ENCODE measurements at places on chromosomes 12 and 14.

GRCh38 chr12:122137229-122137628 is 36.8 kb downstream of the IL31 start:
- peak overlapping the region; percentile 61 for H3K27ac ChIP-seq
- no peaks in the 10 kb centered on the region for H3K27me3 ChIP-seq
- no peaks in the 10 kb centered on the region for H3K4me1 ChIP-seq
- no peak overlapping the region for H3K4me3 ChIP-seq
- H3K36me3 ChIP-seq, result peaks cover 4% of the 10 kb centered on the region
- no peak for DNase-seq

GRCh38 chr12:116959845-116960514 is 49.2 kb downstream of the FBXW8 start:
- H3K4me1 ChIP-seq, result peaks cover 18% of the 10 kb centered on the region
- H3K36me3 ChIP-seq, result no peaks in the 10 kb centered on the region
- DNase-seq, result no peak
- no peaks in the 10 kb centered on the region for H3K27me3 ChIP-seq
- no peak overlapping the region for H3K4me3 ChIP-seq
- peak overlapping the region; percentile 37 for H3K27ac ChIP-seq

GRCh38 chr14:25389948-25390347 is 340.0 kb upstream of the STXBP6 start:
- H3K27me3 ChIP-seq, result no peaks in the 10 kb centered on the region
- DNase-seq, result no peak
- no peaks in the 10 kb centered on the region for H3K36me3 ChIP-seq
- H3K4me3 ChIP-seq, result no peak overlapping the region

GRCh38 chr14:87813686-87814085 is 179.3 kb downstream of the GALC start:
- no peak overlapping the region for H3K27ac ChIP-seq
- H3K36me3 ChIP-seq, result peaks cover 3% of the 10 kb centered on the region
- H3K4me3 ChIP-seq, result no peak overlapping the region
- no peaks in the 10 kb centered on the region for H3K4me1 ChIP-seq
- H3K27me3 ChIP-seq, result peaks cover 18% of the 10 kb centered on the region

GRCh38 chr12:40635141-40635731 is 57.0 kb upstream of the CNTN1 start:
- no peak overlapping the region for H3K4me3 ChIP-seq
- H3K36me3 ChIP-seq, result no peaks in the 10 kb centered on the region
- H3K4me1 ChIP-seq, result no peaks in the 10 kb centered on the region
- no peaks in the 10 kb centered on the region for H3K27me3 ChIP-seq

DNA sequence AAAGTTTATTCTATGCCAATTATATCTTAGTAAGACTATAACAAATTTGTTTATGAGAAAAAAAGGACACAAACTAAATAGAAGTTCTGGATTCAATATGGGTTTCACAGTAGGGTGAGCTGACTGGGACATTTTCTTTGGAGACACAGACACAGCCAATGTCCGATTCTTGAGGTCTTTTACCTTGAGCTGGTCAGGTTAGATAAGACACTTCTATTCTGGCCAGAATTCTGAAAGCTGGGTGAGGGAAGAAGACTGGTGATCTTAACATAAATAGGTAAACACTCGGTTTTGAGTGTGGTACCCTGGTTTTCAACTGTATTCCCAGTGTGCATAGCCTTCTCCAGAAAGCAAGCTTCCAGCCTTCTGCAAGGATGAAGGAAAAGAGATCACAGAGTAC is 10.0 kb downstream of the ATP2B1 start:
- no peak for DNase-seq
- no peaks in the 10 kb centered on the region for H3K27me3 ChIP-seq
- peak overlapping the region; percentile 65 for H3K4me3 ChIP-seq

DNA sequence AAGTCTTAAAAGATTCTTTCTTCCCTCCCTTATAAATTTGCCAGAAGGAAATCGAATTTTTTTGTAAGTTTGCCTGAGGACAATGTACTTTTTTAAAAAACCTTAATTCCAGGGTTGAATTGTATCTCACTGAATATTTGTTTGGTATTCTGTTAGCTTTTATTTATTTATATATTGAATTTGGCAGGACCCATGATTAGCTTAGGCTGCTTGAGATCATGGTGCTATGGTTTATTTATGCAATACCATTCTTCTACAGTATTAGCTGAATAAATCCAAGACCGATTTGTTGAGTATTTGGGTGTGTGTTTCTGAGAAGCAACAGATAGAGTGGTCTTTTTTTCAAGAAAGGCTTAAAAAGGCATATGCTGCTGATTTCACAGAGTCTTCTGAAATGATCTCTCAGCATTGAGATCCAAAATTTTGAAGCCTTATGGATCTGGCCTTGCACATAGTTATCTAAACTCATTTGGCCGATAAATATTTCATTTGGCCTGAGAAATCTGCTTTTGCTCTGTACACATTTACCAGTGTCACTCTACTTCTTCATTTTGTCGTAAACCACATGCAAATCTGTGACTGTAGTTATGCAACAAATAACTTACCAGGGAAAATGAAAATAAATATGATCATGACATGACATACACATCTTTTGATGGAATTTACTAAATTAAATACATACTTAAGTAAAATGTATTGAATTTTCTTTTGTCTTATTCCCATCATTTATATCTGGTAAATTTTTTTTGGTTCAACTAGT is 265.8 kb upstream of the FLRT2 start:
- H3K27ac ChIP-seq, result no peak overlapping the region
- no peaks in the 10 kb centered on the region for H3K27me3 ChIP-seq
- H3K4me3 ChIP-seq, result no peak overlapping the region
- no peaks in the 10 kb centered on the region for H3K36me3 ChIP-seq
- no peak for DNase-seq
- H3K4me1 ChIP-seq, result no peaks in the 10 kb centered on the region

DNA sequence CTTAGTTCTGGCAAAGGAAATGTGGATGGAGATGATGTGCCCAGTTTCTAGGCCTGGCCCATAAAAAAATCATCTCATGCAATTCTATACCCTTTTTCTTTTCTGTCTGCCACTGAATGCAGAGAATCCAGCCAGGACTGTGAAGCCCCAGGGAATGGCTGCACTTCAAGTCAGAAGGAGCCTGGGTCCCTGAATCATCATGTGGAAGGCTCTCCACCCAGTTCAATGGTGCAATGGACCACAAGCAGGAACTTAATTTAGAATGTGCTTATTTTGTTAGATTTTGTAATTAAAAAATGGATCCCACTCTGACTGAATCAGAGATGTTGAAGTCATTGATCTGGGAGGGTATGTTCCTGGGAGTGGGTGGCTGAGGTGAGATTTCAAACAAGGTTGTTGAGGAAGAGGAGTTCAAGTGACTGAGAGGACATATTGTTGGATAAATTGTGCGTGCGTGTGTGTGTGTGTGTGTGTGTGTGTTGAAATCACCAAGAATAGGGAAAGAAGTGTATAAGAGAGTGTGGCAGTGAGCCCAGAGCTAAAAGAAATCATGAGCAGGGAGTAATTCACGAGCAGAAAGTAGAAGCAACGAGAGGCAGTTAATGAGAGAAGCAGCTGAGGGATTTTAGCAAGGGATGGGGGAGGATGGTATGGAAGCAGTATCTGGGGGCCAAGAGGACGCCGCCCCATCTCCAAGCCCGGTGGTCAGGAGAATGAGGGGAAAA is 125.4 kb downstream of the TMX1 start:
- no peak for DNase-seq
- H3K27me3 ChIP-seq, result peaks cover 32% of the 10 kb centered on the region
- peaks cover 3% of the 10 kb centered on the region for H3K4me1 ChIP-seq
- H3K4me3 ChIP-seq, result no peak overlapping the region

DNA sequence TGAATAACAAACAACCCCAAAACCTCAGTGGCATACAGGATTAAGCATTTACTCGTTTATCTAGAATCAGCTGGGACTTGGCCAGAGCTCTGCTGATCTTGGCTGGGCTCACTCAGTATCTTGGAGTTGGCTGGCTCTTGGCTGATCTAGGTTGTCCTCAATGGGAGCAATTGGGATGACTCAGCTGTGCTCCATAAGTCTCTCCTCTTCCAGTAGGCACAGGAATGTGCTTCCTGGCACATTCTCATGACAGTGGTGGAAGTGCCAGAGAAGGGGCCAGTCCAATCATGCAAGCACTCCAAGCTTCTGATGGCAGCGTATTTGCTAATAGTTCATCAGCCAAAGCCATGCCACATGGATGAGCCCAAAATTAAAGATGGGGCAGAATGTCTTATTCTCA is 41.7 kb upstream of the ANO4 start:
- H3K4me1 ChIP-seq, result no peaks in the 10 kb centered on the region
- no peak for DNase-seq
- H3K4me3 ChIP-seq, result no peak overlapping the region
- H3K27ac ChIP-seq, result no peak overlapping the region
- H3K27me3 ChIP-seq, result no peaks in the 10 kb centered on the region

DNA sequence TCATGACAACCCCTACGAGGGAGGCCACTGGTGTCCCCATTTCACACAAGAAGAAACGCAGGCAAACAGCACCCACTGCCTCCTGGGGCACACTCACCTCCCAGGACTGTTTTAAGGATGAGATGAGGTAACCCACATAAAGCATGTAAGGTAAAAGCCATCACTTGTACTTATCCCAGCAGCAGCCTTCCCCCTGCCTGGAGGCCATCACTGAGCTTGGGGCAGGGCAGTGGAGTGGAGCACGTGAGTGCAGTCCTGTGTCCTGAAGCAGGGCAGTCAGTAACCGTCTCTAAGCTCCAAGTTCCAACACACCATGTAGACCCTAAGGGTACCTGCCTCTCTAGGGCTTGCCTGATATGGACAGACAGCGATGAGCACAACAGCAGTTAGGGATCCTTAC is 1.7 kb downstream of the POLE start:
- peaks cover 15% of the 10 kb centered on the region for H3K4me1 ChIP-seq
- H3K36me3 ChIP-seq, result no peaks in the 10 kb centered on the region
- DNase-seq, result no peak
- H3K4me3 ChIP-seq, result peak overlapping the region; percentile 53
- no peaks in the 10 kb centered on the region for H3K27me3 ChIP-seq

DNA sequence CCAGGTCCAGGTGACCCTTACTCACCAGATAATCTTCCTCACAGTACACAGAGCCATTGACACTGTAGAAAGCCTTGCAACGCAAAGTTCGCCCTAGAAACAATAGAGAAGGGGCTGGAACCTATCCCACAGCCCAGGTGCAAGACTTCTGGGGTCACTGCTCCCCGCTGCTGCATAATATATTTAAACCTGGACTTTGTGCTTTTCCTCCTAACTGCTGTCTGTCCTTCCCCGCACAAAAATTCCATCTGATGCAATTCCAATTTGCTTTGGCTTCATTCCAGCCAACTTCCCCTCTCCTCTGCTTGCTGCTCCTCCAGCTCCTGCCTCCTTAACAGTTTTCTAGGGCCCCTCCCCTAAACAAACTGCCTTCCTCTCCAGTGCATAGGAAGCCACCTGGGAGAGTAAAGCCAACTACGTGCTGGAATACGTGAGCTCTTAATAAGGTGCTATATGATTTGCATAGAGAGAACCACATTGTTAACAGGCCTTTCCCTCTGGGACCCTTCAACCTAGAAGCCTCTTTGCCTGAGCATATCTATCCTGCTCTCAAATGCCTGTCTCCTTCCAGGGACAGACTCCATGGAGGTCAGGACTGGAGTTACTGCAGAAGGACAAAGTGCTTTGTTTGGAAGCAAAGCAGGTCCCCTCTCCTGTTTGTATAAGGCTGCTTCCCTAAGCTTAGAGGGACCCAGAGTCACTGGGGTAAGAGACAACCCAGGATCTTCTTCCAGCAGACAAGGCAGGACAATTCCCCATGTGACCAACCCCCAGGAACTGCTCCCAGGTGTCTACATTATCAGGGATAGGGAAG is 5.5 kb downstream of the AJUBA start:
- peaks cover 14% of the 10 kb centered on the region for H3K4me1 ChIP-seq
- no peak overlapping the region for H3K27ac ChIP-seq
- peaks cover 2% of the 10 kb centered on the region for H3K36me3 ChIP-seq
- no peak overlapping the region for H3K4me3 ChIP-seq
- H3K27me3 ChIP-seq, result no peaks in the 10 kb centered on the region

GRCh38 chr12:112096070-112096469 is 12.5 kb downstream of the NAA25 start:
- DNase-seq, result no peak
- peaks cover 3% of the 10 kb centered on the region for H3K36me3 ChIP-seq
- H3K4me3 ChIP-seq, result no peak overlapping the region
- no peaks in the 10 kb centered on the region for H3K27me3 ChIP-seq
- H3K27ac ChIP-seq, result peak overlapping the region; percentile 72
- H3K4me1 ChIP-seq, result peaks cover 20% of the 10 kb centered on the region

- no peak overlapping the region for H3K4me3 ChIP-seq
- no peak for DNase-seq
- no peaks in the 10 kb centered on the region for H3K4me1 ChIP-seq
- H3K36me3 ChIP-seq, result no peaks in the 10 kb centered on the region
These were observed 385.9 kb downstream of the EMP1 start for GRCh38 chr12:13582421-13582820.

GRCh38 chr12:52965337-52965731 is 16.4 kb downstream of the KRT18 start:
- H3K4me3 ChIP-seq, result no peak overlapping the region
- H3K36me3 ChIP-seq, result peaks cover 2% of the 10 kb centered on the region
- no peak overlapping the region for H3K27ac ChIP-seq

GRCh38 chr14:102781063-102781462 is 3.8 kb downstream of the TRAF3 start:
- no peaks in the 10 kb centered on the region for H3K27me3 ChIP-seq
- peak overlapping the region; percentile 55 for H3K4me3 ChIP-seq
- H3K27ac ChIP-seq, result peak overlapping the region; percentile 93

DNA sequence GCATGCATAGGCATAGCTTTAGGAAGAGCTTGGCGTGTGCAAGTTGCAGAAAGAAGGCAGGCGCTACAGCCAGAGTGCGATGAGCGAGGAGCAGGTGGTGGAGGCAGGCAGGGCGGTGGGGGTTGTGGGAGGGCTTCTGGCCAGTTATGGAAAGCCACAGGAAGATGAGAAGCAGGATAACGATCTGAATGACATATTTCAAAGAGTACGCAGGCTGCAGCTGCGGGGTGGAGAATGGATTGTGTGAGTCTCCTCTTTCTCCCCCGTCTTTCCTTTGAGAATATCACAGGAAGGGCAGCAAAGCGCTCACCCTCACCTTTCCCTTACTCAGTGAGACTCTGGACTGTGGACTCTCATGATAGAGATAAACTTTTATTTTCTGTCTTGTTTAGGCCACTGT is 48.7 kb upstream of the PLXNC1 start:
- H3K4me3 ChIP-seq, result peak overlapping the region; percentile 53
- H3K4me1 ChIP-seq, result peaks cover 17% of the 10 kb centered on the region
- peaks cover 23% of the 10 kb centered on the region for H3K27me3 ChIP-seq
- DNase-seq, result no peak

GRCh38 chr12:72203764-72204335 is 68.3 kb upstream of the TRHDE start:
- H3K36me3 ChIP-seq, result no peaks in the 10 kb centered on the region
- H3K27ac ChIP-seq, result no peak overlapping the region
- no peak for DNase-seq
- H3K27me3 ChIP-seq, result no peaks in the 10 kb centered on the region
- H3K4me3 ChIP-seq, result no peak overlapping the region

- H3K4me3 ChIP-seq, result no peak overlapping the region
- H3K36me3 ChIP-seq, result no peaks in the 10 kb centered on the region
- H3K27ac ChIP-seq, result no peak overlapping the region
- DNase-seq, result no peak
- no peaks in the 10 kb centered on the region for H3K4me1 ChIP-seq
These were observed 125.9 kb downstream of the ALX1 start for GRCh38 chr12:85405781-85406522.

Data from T-helper 17 cell (primary cell).